ENCODE measurements at places on chromosomes 5 and 9.

DNA sequence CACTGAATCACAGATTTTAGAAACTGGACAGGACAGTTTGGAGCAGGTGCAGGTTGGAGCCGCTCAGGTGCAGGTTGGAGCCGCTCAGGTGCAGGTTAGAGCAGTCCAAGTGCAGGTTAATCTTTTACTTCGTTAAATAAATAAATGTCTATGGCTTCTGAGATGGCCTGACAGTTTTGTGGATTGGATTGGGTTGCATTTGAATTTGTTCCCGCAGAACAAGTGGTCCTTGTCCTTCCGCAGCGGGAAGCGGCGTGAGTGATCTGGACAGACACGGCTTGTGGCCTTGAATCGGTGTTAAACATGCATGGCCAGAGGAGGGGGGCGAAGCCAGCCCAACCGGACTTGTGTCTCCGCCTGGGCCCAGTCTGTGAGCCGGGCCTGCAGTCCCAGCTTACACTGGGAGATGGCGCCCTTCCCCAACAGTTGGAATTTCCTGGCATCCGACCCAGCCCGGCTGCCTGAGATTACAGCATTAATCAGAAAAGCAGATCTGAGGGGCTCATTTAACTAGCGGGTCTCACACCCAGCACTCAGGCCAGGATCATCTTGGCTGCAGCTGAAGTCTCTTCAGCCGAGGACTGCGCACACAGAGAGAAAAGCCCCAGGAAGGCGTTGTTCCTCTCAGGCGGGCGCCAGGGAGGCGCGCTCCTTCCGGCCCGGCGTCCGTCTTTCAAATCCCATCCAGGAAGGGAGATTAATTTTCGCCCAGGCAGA, 1.5 kb upstream of the OLFM1 start:
- peak; percentile 54 for DNase-seq

GRCh38 chr5:120678279-120678678, 214.2 kb downstream of the PRR16 start:
- DNase-seq, result no peak

DNA sequence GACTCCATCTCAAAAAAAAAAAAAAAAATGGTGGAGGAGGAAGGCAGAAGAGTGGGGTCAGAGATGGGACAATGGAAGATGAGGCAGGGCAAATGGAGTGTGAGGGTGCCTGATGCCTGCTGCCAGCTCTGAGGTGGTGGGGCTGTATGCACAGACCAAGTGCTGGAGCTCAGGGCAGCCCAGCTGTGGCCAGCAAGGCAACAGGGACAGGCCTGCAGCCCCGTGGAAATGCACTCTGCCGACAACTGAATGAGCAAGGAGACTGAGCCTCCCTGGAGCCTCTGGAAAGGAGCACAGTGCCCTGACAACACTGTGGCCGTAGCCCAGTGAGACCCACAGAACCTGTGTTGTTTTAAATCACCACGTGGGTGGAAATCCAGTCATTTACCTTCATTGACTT, 22.9 kb upstream of the SMIM32 start:
- DNase-seq, result no peak

GRCh38 chr5:104178829-104179456, 616.4 kb upstream of the NUDT12 start:
- DNase-seq, result peak; percentile 13

- DNase-seq, result peak; percentile 40
These were observed 418.5 kb upstream of the MEF2C start for GRCh38 chr5:89301321-89302025.

DNA sequence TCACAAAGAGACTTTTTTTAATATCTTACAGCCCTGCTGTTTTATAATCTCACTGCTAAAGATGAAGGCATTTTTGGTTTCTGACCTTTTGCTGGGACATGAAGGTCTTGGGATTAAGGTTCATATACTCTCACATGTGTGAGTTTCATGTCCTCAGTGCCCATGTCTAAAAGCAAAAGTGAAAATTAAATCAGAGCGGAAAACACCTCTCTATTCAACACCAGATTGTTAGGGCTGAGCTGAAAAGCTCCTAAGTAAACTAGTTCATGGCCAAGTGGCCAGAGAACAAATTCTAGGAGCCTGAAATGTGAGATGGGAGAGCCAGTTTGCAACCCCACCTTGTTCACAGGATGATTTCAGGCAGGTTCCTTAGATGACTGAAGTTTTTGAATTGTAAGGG, 110.9 kb downstream of the GRIA1 start:
- DNase-seq, result no peak

- no peak for DNase-seq
These were observed 722.8 kb upstream of the GRAMD2B start for GRCh38 chr5:125700380-125700861.

- no peak for DNase-seq
These were observed 72.5 kb downstream of the EPB41L4A start for GRCh38 chr5:112346411-112347044.

- DNase-seq, result no peak
These were observed 389.1 kb upstream of the KIF2A start for GRCh38 chr5:61916621-61917620.

DNA sequence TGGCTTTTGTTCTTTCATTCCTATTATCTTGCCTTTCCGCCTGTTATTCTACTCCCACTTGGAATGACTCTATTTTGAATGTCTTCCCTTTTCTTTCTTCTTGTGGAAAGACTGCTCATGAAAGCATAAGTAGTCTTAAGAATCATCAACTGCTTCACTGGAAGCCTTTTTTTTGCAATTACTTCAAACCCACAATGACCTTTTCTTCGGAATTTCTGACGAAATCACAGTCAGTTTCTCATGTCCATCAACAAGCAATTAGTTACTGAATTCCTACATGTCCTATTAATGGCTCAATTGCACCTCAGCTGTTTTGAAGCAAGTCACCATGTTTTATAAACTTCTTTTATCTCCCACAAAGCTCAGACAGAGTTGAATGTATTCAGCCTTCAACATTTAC, 196.2 kb downstream of the TARS1 start:
- DNase-seq, result no peak

DNA sequence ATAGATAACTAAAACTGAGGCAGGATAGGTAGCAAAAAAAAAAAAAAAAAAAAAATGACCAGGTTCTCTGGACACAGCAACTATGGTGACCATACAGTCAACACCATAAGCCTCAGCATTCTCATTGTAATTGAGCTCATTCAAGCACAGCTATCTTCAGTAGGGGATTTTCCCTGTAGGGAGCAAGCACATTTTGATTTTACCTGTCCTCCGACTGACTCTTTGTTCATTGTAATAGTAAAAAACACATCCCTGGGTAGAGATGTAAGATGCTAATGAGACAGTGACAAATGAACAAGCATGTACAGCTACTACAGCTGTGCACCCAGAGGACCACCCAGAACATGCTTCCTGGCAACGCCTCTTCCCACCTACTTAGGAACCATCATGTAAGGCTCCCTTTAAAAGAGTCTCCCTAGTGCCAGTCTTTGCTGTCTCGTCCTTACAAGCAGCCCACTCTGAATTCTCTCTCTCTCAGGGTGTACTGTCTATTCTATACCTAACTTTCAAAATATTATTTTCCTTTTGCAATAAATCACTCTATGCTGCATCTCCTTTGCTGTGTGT, 65.0 kb upstream of the FBXW11 start:
- DNase-seq, result no peak

DNA sequence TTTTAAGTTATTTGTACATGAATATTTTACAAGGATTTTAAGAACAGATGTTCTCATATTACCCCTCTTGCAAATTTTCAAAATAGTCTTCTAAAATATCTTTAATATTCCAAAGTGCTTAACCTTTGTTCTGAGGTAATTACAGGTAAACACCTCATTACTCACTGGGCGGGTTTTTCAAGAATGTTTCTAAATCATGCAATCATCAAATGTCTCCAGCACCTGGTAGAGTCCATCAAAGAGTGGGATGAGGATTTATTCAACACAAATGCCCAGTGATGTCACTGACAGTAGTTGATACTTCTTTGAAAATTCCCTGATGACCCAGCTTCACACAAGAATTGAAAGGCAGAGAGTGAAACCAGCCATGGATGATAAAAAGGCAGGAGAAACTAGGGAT, 114.4 kb downstream of the SEC61B start:
- DNase-seq, result no peak

DNA sequence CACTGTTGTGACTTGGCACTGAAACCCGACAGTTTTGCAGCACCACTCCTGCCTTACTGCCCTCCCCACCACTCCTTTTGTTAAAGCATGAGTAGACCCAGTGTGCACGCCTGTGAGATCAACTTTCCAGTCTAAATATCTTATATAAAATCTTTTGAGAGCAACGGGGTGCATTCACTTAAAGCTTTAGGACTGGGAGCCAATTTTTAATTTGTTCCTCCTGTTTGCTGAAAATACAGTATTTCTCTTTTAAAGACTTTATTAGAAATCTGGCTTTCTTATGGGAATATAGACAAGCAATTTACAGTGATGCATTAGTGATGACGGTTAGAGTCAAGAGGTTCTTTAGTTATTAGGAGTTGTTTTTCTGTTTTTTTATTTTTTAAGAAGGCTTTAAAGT, 397.5 kb downstream of the TMEM167A start:
- DNase-seq, result no peak

DNA sequence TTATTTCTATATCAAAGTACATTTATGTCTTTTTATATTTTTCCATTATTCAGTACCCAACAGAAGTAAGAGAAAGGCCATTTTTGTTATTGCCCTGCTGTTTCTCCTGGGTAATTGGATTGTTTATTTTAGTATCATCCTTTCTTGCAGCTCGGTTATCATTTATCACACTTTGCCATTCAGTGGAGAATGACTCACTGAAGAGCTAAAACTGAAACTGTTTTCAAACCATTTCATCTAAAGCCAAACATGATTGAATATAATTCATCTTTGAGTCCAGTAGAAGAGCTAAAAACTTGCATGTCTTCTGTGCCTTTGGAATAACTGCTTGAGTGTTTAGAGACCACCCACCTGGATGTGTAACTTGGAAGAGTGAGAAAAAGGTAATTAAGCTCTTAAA, 139.5 kb upstream of the PRDM9 start:
- DNase-seq, result no peak

DNA sequence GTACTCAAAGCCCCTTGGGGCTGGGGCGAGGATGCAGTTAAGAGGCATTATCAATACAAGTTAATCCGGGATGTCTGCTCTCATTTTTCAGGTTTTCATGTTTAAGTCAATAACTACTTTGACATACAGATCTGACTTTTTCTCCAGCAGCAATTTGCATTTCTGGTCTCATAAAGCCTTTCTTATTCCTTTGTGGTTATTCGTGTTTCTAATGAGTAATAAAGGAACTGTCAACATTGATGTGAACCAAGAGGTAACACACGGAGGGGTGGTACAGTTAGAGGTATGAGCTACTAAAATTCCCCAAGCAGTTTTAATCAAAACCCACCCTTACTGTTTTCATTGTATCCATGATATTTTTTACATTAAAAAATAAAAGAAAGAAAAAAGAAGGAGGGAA, 138.0 kb upstream of the NFIB start:
- DNase-seq, result no peak

DNA sequence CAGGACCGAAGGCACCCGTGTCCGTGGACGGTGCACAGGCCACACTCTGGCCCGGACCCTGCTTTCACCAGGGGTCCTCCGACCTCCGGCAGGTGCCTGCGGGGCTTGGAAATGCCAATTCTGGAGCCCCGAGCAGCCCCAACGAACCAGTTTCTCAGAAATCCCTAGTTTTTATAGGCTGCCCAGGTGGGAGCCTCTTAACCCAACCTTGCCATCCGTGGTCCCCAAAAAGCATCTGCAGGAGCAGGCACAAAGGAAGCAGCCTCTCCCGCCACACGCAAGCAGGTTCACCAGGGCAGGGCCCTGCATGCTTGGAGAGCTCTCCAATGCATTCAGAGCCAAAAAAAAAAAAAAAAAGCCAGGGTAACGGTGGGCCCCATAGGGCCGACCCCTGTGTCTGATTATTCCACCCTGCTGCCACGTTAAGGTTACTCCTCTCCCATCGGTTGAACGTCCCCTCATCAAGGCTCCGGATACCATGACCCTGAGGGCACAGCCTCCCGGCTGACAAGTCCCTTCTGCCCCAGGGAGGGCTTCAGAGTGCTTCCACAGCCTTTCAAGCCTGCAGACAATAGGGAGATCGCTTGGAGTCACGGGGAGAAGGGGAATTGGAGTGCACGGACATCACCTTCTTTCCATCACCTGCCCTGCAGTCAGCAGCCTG, 796 bp upstream of the TPRN start:
- DNase-seq, result no peak

DNA sequence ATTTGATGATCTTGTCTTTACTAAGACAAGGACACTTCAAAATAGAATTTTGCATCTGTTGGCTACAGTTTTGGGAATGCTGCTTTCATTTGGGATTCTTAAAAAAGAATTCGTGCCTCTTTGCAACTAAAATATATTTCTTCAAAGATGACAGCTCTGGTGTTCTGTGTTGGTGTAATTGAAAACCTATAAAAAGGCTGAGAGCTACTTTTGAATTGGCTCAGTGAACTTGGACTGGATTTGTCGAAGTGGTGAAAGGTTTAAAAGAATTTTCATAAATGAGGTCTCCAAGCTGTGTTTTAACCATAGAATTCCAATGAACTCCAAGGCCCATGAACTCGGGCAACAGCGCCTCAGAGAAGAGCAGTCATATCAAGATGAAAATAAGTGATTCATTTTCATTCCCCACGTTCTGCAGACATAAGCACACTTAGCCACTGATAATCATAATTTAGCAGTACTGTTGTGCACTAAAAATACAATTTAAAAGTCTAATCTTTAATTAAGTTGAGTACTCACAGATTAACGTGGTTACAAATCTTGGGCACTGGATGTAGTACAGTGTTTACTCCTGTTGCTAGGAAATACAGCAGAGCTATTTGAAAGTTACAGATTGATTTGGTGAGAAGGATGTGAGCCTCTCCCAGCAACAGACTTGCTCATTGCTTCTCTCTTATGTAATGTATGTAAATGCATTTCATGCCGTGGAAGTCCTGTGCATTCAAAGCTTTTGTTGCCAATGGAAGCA, 10.9 kb downstream of the SNCAIP start:
- DNase-seq, result no peak

DNA sequence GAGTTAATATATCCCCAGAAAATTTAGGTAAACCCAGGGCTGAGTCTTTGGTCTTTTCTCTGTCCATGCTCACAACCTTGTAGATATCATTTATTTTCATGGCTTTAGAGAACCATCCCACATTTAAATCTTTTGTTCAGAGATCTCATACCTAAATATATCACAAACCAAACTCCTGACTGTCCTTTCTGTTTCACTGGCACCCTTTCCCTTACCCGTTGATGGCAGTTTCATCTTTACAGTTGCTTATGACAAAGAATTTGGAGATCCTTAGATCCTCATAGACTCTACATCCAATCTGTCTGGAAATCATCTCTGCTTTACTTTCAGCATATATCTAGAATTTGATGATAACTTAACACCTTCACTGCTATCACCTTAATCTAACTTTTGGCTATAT, 19.2 kb downstream of the RNF180 start:
- no peak for DNase-seq

- DNase-seq, result no peak
These were observed 205.6 kb downstream of the GADD45G start for GRCh38 chr9:89810431-89810830.

GRCh38 chr5:143140492-143141203, 262.8 kb downstream of the NR3C1 start:
- no peak for DNase-seq

DNA sequence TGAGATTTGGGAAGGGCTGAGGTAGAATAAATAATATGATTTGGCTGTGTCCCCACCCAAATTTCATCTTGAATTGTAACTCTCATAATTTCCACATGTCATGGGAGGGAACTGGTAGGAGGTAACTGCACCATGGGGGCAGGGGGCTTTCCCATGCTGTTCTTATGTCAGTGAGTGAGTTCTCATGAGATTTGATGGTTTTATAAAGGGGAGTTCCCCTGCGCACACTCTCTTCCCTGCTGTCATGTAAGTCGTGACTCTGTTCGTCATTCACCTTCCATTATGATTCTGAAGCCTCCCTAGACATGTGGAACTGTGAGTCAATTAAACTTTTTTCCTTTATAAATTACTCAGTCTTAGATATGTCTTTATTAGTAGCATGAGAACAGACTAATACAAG, 115.5 kb upstream of the STARD4 start:
- DNase-seq, result no peak

Data from inflammatory macrophage treated with lipopolysaccharide for 4 hours (primary cell).